Naive thymus-derived CD4-positive, alpha-beta T cell (primary cell): ENCODE measurements at places on chromosomes 6 and 20.

DNA sequence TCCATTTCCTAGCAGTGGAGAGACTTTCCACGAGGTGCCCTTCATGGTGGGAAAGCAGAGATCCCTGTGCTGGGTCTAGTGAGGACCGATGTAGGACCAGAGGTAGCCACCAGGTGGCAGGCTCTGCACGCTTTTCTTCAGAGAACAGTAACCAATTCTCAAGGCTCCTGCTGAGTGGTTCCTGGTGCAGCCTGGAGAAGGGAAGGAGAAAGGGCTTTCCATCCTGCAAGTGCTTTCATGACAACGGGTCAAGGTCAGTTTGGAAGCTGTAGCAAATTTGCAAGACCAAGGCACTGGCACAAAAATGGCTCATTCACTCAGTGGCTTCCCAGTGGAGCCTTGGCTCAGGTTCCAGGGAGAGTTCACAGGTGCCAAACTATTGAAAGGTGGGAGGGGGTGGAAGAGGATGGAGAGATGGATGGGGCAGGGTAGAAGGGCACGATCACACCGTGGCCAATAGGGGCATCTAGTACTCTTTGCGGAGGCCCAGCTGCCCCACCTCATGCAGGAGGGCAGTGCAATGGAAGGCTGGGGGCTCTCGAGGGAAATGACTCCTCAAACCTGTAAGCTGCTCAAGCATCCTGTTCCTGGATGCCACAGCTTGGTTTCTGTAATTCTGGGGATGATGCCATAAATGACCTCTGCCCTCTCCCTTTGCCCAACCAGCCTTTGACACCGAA lies 25.5 kb upstream of the KCNK16 start:
- peak; percentile 25 for DNase-seq

- no peak for DNase-seq
These were observed 158.7 kb downstream of the UBE3D start for GRCh38 chr6:82906951-82907350.

- no peak for DNase-seq
These were observed 6.2 kb downstream of the CST11 start for GRCh38 chr20:23446505-23446904.

GRCh38 chr6:39884696-39885095 lies 49.6 kb downstream of the MOCS1 start:
- DNase-seq, result no peak

DNA sequence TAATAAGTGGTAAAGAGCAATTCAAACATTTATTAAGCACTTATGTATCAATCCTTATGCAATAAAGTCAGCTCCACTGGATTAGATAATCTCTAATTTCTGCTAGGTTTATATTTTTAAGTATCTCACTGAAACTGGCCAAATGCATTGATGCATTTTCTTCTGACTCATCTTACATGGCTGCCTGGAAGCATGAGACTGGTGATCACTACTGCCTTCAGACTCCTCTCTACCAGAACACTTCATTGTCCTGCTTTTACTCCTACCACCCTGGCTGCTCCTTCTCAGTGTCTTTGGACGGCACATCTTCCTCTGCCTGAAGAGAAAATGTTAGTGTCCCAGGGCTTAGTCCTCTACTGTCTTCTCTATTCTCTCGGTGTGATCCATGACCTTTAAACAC lies 7.4 kb downstream of the CEP85L start:
- DNase-seq, result no peak

DNA sequence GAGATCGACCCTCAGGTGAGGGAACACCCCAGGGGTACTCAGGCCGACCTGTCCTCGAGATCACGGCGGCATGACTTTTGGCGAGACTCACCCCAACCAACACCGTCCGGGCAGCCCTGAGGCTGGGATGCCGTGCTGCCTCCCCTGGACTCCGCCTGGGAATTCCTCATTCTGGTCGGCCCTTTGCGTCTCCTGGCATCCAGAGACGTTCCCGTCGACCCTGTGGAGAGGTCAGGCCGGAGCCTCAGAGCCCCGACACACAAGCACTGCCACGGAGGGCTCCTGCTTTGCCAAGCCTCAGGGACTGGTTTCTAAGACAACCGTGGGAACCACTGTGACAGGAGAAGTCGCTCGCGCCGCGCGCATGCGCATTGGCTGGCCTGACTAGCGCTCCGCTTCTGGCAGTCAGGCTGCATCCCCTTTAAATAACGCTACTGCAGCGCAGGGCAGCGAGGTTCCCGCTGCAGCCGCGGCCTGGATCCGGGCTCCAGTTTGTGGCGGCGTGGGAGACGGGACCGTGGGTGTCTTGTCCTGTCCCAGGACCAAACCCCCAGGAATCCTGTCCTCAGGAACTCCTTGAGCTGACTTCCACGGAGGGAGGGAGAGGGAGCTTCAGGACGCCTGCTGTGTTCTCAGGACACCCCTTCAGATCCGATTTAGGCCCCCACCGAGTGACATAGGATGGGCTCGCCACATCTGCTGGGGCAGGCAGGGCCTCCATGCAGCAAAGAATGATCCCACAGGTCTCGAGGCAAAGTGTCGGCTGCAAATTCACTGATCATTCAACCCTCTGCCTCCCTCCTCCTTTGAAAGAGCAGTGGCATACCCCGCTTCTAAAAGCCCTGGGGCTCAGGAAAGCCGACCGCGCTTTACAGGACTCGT lies 163.2 kb upstream of the ZNF337 start:
- peak; percentile 78 for DNase-seq

- no peak for DNase-seq
These were observed 109.9 kb downstream of the NOL4L start for GRCh38 chr20:32474967-32475811.
